Glutamatergic neuron (in vitro differentiated cells): ENCODE measurements at places on chromosomes 11 and 22. TPM values are rescaled to one million over a fixed set of nuclear protein-coding genes. Genes with fewer than 3 reads are reported as not detected.

Gene SEC14L3
- not detected for total RNA-seq

Gene RFPL2
- total RNA-seq: 1.4 TPM

Gene CABP2
- not detected for total RNA-seq

Gene TMEM45B
- total RNA-seq: 0.37 TPM

Gene TNNI2
- total RNA-seq: not detected

Gene CAVIN3
- total RNA-seq: 5.9 TPM

Gene TMEM121B
- total RNA-seq: 44.1 TPM

Gene PKDREJ
- total RNA-seq: not detected

Gene HEPHL1
- not detected for total RNA-seq

Gene SHANK3
- total RNA-seq: 20.4 TPM

Gene SORL1
- 11.1 TPM for total RNA-seq

Gene MMP11
- 28.8 TPM for total RNA-seq

Gene TTC36
- 1.9 TPM for total RNA-seq

Gene OSM
- not detected for total RNA-seq
